ENCODE measurements at places on chromosomes 3 and 15. TPM values are rescaled to one million over a fixed set of nuclear protein-coding genes. Genes with fewer than 3 reads are reported as not detected.
A peak's percentile ranks its signal among the peaks of the same experiment; 100 is the strongest.

DNA sequence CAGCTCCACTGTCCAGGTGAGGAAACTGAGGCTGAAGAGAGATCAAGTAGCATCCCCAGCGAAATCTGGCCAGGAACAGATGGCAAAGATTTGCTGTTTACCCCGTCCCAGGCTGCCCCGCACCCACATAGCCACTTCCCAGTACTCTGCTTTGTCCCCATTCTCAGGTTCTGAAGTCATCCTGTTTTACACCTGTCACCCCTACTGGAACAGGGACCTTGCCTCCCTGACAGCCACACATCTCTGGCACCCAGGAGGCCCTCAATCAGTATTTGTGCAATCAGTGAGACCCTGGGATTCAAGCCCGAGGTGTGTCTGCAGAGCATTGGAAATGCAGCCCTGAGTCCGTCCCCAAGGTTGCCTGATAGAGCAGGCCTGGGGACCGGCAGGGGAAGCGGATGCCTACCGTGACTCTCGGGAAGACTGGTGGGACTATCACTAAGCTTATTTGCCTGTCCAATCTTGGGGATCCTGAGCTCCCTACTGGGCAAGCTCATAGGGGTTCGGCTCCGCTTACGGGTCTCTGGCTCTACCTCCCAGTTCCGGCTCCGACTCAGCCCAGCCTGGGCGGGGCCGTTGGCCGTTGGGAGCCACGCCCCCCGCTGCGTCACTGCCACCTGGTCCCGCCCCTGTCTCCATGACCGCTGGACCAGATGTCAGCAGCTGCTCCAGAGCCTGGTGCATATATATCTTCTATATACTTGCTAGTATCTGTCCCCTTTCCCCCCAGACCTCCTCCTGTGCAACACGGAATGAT is 17.5 kb upstream of the FANCD2 start:
- H3K4me1 ChIP-seq = peaks cover 10% of the 10 kb centered on the region
- DNase-seq = peak; percentile 87
- H3K4me3 ChIP-seq = peak overlapping the region; percentile 33
- H3K27ac ChIP-seq = peak overlapping the region; percentile 79
- no peaks in the 10 kb centered on the region for H3K27me3 ChIP-seq

GRCh38 chr15:52730173-52730572 is 51.0 kb upstream of the ATOSA start:
- H3K27me3 ChIP-seq = no peaks in the 10 kb centered on the region
- no peak overlapping the region for H3K4me3 ChIP-seq
- H3K4me1 ChIP-seq = no peaks in the 10 kb centered on the region
- no peaks in the 10 kb centered on the region for H3K36me3 ChIP-seq

KCNH8 gene
- under 0.01 TPM for total RNA-seq

SYNPR gene
- not detected for total RNA-seq

MESP1 gene
- total RNA-seq = 12.8 TPM

Measured in breast epithelium (tissue), 4 donors.